ENCODE measurements at places on chromosomes 2 and 18. TPM values are rescaled to one million over a fixed set of nuclear protein-coding genes. Genes with fewer than 3 reads are reported as not detected.

GRCh38 chr18:25164848-25165811 lies 186.8 kb downstream of the ZNF521 start:
- no peak for DNase-seq
- H3K4me3 ChIP-seq: peak overlapping the region; percentile 6
- H3K27ac ChIP-seq: no peak overlapping the region
- no peaks in the 10 kb centered on the region for H3K36me3 ChIP-seq

DNA sequence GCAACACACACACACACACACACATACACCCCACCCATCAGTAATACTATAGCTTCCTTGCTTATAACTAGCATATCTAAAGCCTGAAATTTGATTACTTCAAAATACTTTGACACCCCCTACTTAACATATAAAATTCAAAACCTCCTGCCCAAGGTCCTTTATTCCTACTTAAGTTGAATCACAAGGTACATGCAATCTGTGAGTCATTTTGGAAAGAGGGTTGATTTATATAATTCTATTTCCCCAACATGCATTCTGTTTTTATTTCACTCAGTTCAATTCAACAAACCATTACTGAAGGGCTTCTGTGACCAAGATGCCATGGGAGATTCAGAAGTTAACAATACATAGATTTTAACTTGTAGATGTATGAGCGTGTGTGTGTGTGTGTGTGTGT lies 420.7 kb downstream of the METTL4 start:
- H3K27me3 ChIP-seq: no peaks in the 10 kb centered on the region
- DNase-seq: no peak
- no peak overlapping the region for H3K27ac ChIP-seq
- H3K36me3 ChIP-seq: no peaks in the 10 kb centered on the region
- no peak overlapping the region for H3K4me3 ChIP-seq

GRCh38 chr2:168718622-168719021 lies 83.8 kb upstream of the NOSTRIN start:
- H3K27ac ChIP-seq: no peak overlapping the region
- H3K4me1 ChIP-seq: no peaks in the 10 kb centered on the region
- no peak for DNase-seq

DNA sequence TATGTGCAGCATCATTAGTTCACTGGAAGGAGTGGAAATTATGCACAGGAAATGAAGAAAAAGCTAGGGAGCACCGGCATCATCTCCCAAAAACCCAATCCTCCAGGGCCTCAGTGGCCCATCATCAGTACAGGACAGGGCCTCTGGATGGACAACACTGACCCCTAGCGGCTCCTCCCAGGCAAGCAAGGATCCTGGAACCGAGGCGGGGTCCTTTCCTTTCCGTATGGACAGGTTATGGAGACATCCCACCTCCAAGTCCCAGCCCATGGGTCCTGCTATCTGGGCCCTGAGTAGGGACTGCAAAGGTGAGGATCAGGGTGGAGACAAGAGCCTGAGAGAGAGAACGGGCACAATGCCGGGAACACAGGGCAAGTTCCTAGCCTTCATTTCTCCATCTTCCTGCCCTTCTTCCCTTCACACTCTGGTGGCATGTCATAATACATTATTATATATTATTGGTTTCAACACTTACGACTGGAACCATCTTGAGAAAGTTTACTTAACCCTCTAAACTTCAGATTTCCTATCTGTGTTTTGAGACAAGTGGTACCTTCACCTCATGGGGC lies 68.2 kb downstream of the ZNF516 start:
- H3K4me1 ChIP-seq: peaks cover 11% of the 10 kb centered on the region
- H3K4me3 ChIP-seq: no peak overlapping the region
- DNase-seq: no peak
- H3K27ac ChIP-seq: no peak overlapping the region
- no peaks in the 10 kb centered on the region for H3K36me3 ChIP-seq

DNA sequence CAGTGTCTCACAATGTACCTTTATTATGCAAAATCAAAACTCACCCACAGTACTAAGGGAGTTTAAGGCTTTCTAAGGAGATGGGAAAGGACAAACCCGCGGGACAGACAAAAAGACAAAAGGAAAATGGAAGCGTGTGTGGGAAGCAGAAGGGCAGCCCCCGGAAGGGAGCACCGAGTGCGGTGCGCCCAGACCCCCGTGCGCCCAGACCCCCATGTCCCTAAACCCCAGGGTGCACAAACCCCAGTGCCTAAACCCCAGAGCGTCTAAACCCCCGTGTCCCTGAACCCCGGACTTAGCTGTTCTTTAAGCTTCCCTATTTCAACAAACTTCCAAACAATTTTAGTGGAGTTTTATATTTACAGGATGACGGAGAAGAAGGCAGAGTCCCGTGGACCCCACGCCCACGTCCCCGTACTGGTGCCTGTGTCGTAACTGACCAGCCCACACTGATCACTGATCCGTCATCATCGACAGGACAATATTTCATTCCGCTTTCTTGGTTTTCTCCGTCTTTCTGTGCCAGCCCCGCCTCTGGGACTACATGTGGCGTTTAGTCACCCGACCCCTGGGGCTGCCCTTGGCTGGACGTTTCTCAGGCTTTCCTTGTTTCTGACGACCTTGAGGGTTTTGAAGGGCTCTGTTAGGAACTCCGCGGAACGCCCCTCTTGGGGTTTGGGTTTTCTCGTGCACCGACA lies 76.9 kb downstream of the RTP5 start:
- no peak for DNase-seq
- no peaks in the 10 kb centered on the region for H3K36me3 ChIP-seq
- H3K4me1 ChIP-seq: peaks cover 8% of the 10 kb centered on the region
- no peak overlapping the region for H3K4me3 ChIP-seq
- H3K27me3 ChIP-seq: no peaks in the 10 kb centered on the region

Gene CYS1
- 1.6 TPM for total RNA-seq

Gene EMILIN1
- total RNA-seq: 17.1 TPM

GRCh38 chr2:202203348-202203747 lies 35.0 kb downstream of the SUMO1 start:
- H3K27ac ChIP-seq: no peak overlapping the region
- H3K36me3 ChIP-seq: peaks cover 16% of the 10 kb centered on the region
- H3K27me3 ChIP-seq: no peaks in the 10 kb centered on the region
